Suppressor macrophage treated with lipopolysaccharide for 1 hour (primary cell): ENCODE measurements at places on chromosomes 6 and 20.

DNA sequence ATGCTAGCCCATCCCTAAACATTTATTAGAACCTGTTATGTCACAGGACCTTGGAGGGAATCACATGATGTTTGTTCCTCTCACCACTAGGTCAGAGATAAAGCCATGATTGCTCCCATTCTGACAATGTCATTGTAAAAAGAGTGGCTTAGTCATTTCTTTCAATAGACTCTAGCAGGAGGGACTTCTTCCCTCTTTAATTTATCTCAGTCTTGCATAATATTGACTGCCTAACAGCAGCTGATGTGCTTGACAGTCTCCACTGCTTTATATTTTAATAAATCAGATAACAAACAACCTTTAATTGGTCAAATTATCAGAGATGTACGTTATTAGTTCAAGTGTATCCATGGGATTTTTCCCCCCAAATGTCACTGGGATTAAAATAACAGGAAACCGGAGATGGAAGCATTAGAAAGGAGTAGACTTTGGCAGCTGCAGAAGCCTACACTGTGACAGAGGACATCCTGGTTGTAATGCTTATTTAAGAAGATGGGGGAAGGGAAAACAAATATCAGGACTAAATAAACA, 39.6 kb downstream of the LAMA4 start:
- DNase-seq: peak; percentile 80

- peak; percentile 64 for DNase-seq
These were observed 26.0 kb upstream of the CCND3 start for GRCh38 chr6:41967312-41968287.

GRCh38 chr6:133764008-133764753, 124.7 kb upstream of the TCF21 start:
- DNase-seq: no peak

- DNase-seq: peak; percentile 9
These were observed 336.2 kb downstream of the FOXA2 start for GRCh38 chr20:22248051-22248667.

- no peak for DNase-seq
These were observed 23.9 kb downstream of the C20orf203 start for GRCh38 chr20:32649697-32650400.
